Spleen (tissue), 13 donors: ENCODE measurements at places on chromosomes 11 and 22. TPM values are rescaled to one million over a fixed set of nuclear protein-coding genes. Genes with fewer than 3 reads are reported as not detected.

DNA sequence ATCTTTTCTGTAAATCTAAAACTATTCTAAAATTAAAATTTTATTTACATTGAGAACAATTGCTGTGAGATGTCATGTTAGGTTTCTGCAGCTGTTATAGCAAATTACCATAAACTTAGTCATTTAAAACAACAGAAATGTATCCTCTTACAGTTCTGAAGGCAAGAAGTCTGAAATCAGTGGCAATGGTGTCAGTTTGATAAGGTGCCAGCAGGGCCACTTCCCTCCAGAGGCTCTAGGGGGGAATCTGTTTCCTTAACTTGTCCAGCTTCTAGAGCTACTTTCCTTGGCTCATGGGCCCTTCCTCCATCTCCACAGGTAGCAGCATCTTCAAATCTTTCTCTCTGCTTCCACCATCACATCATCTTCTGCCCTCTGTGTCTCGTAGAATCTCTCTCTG is 23.0 kb downstream of the MOGAT2 start:
- no peak for DNase-seq

The DERL3 gene
- 17.9 TPM for polyA plus RNA-seq

GRCh38 chr11:19311308-19312030 is 70.7 kb upstream of the E2F8 start:
- DNase-seq: no peak

GRCh38 chr11:20584093-20584774 is 15.2 kb upstream of the SLC6A5 start:
- no peak for DNase-seq

The ART1 gene
- not detected for polyA plus RNA-seq

The CCDC89 gene
- polyA plus RNA-seq: 0.16 TPM

The MN1 gene
- polyA plus RNA-seq: 0.33 TPM

GRCh38 chr11:103183981-103184611 is 74.9 kb downstream of the DYNC2H1 start:
- DNase-seq: no peak

- no peak for DNase-seq
These were observed 122.3 kb downstream of the RCN1 start for GRCh38 chr11:32213223-32213622.

The RAG2 gene
- polyA plus RNA-seq: not detected

The PRR33 gene
- polyA plus RNA-seq: 0.64 TPM

DNA sequence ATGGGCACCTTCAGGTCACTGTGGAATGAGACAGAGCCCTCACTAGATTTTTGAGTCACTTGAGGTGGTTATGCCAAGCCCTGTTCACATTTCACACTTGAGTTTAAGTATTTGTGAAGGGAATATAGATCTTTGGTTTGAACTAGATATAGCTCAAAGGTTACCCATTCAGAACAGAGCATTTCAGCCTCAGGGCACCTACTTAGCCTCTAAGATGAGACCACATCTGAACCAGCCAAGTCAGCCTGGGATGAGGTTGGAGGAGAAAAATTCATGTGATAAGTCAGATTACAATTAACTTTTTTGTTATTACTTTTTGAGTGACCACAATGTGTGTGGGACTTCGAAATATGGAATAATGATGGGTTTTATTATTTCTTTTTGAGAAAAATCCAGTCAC is 127.8 kb downstream of the TEAD1 start:
- DNase-seq: no peak

DNA sequence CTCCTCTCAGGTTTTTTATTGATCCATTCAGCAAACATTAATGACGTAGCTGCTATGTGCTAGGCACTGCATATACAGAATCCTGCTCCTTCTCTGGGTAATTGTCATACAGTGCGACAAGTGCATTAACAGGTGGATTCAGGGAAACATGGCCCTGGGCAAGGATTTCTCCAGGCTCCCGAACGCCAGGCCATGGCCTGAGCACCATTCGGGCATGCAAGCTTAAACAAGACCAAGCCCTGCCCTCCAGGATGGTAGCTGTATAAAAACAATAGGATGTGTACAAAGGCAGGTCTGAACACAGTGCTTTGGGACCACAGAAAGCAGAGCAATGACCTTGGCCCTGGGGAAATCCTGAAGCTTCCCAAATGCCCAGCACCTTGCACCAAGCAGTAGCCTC is 9.1 kb upstream of the SYT7 start:
- DNase-seq: no peak

The ISX gene
- polyA plus RNA-seq: not detected

- no peak for DNase-seq
These were observed 2.8 kb downstream of the GRK3 start for GRCh38 chr22:25567251-25567675.

DNA sequence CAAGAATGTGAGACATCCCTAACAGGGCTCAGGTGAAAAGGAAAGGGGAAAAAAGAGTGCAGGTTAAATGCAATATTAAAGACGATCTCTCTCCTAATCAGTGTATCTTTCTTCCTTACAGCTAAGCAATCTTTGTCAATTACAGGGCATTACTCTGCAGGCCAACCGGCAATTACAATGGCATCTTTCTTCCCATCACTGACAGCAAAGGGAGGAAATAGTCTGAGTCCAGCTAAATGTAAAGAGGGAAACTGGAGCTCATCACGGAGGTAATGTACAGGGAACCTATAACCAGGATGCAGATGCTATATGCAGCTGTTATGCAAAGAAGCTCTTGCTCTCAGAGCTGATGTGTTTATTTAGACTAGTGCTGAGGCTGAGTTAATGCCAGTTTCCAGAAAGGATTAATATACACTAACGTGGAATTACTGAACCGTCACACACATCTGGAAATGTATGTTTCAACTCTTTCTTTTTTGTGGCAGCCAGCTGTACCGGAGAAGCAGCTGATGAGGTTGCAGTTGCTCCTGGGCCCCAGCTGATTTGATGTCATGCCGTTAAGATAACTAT is 121.6 kb downstream of the KIRREL3 start:
- no peak for DNase-seq

The NAALAD2 gene
- polyA plus RNA-seq: 1.2 TPM

- no peak for DNase-seq
These were observed 276.5 kb downstream of the ETS1 start for GRCh38 chr11:128310676-128311445.

The UPK3A gene
- polyA plus RNA-seq: 2.4 TPM

DNA sequence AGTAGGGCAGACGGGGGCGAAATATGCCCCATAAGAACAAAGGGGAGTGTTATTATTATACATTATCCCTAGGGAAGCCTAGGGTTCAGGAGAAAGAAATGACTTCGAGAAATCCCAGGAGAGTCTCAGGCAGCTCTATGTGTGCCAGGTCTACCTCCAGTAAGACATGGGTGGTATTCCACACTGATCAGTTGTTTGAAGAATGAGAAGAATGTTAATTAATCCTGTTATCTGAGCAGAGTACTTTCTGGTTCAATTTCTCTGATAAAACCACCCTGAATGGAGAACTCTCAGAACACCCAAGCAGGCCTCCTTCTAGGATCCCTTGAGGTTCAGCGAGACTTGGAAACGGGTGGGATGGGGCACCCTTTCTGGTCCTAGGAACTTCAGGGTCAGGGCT is 46.2 kb downstream of the PRR5L start:
- no peak for DNase-seq

GRCh38 chr11:88105951-88106350 is 69.3 kb downstream of the RAB38 start:
- DNase-seq: no peak
